ENCODE measurements at places on chromosomes 6 and 20.

GRCh38 chr6:12866422-12867029 lies 150.0 kb downstream of the PHACTR1 start:
- DNase-seq: no peak

GRCh38 chr6:52305411-52305810 lies 20.9 kb upstream of the MCM3 start:
- peak; percentile 37 for DNase-seq

DNA sequence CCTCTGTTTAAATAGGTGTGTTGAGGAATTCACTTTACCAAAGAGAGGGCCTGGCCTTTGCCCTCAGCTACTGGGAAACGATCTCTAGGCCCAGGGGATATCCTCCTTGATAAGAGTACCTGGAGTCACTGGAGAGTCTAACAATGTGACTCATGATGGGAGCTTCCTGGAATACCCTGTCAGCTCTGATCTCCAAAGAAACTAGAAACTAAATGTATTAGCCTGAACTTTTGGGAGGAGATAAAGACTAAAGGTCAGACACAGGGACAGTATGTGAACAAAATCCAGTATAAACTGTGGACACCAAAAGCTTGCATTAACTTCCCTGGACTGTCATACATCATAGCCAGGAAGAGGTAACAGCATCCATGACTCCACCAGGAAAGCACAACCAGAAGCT lies 148.5 kb downstream of the RNGTT start:
- DNase-seq: no peak

DNA sequence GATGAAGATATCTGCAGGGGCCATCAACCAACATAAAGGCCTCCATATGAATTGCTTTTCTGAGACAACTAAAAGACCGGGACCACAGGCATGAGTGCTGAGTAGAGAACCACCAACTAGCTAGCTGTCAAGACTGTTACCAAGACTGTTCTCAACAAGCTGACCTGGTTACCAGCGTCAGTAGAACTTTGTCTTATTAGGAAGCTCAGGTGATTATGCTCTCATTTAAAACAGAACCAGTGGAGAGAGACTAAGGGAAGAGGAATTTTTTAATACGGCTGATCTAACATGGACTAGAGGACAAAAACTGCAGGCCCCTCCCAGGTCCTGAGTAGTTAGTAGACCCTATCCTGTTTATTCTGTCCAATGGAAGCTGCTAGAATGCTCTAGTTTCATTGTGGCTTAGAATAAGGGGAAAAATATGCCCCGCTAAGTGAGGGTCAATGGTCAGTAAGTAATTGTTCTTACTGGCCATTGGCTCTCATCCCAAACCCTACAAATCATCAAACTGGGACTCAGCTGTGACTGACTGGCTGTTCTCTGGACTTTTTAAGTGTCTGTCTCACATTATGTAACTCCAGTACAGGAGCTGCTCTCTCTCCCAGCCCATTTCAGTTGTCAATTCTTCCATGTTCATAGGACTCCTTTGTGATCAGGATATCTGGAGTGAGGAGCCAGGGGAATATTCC lies 3.8 kb upstream of the DYNLRB1 start:
- DNase-seq: no peak

DNA sequence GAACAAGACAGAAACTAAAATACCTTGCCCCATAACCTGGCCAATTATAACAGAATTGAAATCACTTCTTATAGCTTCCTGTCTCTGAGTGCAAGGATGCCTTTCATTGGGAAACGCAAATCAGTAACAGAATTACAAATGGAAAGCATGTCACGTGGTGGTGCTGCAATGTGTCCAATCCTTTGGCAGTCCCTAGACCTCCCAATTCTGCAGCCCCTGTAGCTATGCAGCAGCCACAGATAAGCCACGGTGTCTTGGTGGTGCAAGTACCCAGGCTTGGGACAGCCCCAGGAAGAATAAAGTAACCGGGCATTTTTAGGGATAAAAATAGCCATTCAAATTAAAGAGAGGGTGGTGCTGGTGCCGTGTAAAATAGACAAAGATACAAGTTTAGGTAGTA lies 134.6 kb upstream of the CCN2 start:
- no peak for DNase-seq

- DNase-seq: peak; percentile 29
These were observed 131.2 kb upstream of the CDH4 start for GRCh38 chr20:61120595-61121515.

GRCh38 chr6:35477551-35478179 lies 9.5 kb downstream of the RPL10A start:
- no peak for DNase-seq

GRCh38 chr6:131687022-131687421 lies 14.2 kb downstream of the OR2A4 start:
- no peak for DNase-seq

- DNase-seq: no peak
These were observed 42.1 kb downstream of the HLA-DPB1 start for GRCh38 chr6:33117811-33118277.

DNA sequence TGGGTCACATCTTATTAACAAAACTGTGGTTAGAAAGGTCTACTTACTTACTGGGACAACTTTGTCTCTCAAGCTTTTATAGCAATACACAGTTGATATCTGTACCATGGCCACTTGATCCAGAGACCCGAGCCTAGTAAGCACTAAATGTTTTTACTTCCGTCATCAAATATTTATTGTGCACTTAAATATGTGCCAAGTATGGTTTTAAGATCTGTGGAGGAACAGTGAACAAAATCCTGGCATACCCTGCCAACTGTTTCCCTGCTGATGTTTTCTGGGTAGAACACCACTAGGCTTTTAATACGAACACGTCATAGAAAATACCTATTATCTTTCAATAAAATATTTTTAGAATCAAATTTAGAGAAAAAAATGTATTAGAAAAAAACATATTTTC lies 574.8 kb downstream of the HACE1 start:
- DNase-seq: no peak

GRCh38 chr6:109118337-109118736 lies 23.0 kb downstream of the CEP57L1 start:
- no peak for DNase-seq

GRCh38 chr20:22460231-22460630 lies 124.1 kb downstream of the FOXA2 start:
- DNase-seq: no peak

DNA sequence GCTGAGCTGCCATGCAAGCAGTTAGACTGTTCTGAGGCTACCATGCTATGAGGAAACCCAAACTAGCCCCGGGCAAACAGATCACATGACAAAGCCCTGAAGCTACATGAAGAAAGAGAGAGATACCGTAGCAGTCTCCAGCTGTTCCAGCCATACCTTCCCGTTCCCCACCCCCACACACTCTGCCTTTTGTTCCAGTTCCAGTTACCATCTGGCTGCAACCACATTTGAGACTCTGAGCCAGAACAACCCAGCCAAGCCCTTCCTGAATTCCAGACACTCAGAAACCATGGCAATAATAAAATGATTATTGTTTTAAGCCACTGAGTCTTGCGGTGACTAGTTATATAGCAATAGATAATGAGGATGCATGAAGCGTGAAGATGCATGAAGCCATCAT lies 28.3 kb downstream of the RIN2 start:
- DNase-seq: no peak

GRCh38 chr6:7140631-7141378 lies 33.0 kb downstream of the RREB1 start:
- DNase-seq: peak; percentile 77

- DNase-seq: no peak
These were observed 133.1 kb downstream of the SYCP2 start for GRCh38 chr20:59800309-59800708.

DNA sequence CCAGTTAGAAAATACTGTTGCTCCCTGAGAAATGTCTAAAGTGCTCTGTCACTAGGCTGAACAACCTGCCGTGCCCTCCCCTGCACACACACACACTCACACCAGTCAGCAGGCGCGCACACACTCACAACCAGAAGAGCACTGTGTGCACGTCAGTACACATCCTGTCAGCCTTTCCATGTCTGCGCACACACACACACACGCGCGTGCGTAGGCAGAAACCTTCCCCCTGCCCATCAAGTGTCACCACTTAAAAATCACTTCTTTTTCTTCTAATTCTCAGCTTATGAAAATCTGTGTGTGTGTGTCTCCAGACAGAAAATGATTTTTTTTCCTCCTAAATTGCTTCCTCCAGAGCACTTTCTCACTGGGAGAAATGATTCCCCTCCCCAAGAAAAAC lies 100.3 kb downstream of the EDN3 start:
- DNase-seq: peak; percentile 40

DNA sequence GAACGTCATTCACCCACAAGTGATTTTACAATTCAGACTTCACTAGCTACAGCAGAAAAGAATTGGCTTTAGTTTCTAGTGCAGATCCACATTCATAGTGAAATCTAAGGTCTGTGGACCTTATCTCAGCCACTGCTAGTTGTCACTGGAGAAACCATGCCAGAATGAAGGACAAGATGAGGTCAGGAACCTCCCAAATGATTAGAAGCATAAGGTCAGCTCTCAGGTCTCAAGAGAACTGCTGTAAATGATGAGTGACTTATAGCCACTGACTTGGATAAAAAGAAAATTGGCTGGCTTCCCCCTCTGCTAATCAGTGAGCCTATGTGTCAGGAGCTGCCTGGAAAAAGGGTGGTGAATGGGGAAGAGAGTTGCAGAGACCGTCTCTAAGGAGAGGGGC lies 265.3 kb upstream of the BMP2 start:
- no peak for DNase-seq

GRCh38 chr6:29847871-29848630 lies 20.4 kb downstream of the HLA-G start:
- DNase-seq: peak; percentile 83

GRCh38 chr20:57353351-57353750 lies 2.3 kb downstream of the RAE1 start:
- no peak for DNase-seq

DNA sequence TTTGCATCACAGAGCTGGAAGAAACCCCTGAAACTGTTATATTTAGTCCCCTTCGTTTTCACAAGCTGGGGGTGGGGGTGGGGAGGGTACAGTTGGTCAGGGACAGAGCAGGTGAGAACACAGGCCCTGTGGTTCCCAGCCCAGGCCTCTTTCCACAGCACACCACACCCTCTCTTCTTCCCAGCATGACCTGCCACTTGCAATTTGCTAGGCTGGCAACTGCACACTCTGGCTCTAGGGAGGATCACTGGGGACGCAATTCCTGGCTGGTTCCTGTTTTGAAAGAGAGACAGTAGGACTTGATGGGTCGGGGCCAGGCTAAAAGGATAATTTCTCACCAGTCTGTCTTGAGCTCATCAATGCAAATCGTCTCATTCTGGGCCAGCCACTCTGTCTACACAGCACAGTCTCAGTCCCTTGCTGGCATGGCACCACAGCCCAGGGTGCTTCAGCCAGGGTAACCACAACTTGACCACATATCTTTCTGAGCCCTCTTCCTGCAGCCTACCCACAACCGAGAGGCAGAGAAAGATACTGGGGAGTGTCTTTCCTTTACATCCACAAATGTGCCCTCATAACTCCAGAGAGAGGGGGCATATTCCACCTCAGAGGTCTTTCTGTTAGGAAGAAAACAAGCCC lies 41.7 kb upstream of the EMILIN3 start:
- DNase-seq: peak; percentile 12

DNA sequence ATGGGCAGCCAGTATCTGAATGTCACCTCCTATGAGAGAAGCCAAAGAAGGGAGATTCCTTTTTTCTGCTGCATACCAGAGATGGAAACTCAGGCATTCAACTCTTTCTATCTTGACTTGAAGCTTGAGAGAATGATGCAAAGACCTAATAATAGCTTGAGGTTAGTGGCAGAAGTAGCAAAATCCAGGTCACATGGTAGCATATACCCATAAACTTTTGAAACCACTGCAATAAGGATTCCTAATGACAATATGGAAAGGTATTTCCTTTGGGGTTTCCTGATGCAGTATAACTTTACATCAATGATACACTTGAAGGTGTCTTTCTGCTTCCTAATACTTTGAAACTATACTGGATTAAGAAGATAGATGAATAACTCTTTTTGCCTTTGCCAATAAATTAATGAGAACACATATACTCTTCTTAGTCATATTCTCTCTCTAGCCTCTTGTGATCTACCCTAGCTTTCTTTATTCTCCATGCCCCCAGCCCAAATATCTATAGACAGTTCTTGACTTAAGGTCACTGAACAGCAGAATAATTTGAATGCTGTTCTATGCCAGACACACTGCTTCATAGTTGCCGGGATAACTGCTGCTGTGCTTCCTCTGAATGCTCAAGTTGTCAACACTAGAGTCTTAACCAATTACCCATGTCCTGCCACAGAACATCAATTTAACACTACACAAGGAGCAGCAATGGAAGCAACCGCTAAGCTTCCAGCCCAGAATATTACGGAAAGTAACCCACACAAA lies 155.5 kb upstream of the SIM1 start:
- no peak for DNase-seq
